ENCODE measurements at places on chromosomes 11 and 22.
A peak's percentile ranks its signal among the peaks of the same experiment; 100 is the strongest.

DNA sequence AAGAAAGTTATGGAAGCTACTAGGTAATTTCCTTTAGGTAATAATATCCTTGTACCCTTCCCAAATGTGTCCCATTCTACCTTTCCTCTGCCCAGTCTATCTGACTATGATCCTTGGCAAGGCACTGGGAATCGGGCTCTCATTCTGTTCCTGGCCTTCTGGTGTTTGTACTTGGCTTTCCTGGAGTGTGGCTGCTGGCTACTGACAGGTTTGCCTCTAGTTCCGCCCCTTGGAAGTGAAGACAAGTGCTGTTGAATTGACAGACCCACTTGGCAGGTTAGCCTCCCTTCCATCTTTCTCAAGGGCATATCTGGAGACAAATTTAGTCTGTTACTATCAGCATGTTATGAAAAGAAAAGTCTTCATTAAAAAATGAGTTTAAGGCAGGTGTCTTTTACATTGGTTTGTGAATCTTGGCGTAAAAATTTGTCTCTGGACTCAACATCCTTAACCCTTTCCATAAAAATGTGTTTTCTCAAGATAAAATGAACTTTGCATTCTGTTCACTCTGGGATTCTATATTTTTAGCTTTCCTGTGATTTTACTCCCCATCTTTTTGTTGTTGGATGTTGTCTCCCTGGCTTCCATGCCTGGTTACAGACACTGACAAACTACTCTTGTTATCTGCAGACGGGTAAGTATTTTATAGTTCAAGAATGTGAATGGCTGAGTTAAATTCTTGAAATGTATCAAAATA, 287.4 kb upstream of the PDGFD start:
- DNase-seq: no peak

- peak; percentile 31 for DNase-seq
These were observed 3.2 kb downstream of the TAF1D start for GRCh38 chr11:93737904-93738612.

DNA sequence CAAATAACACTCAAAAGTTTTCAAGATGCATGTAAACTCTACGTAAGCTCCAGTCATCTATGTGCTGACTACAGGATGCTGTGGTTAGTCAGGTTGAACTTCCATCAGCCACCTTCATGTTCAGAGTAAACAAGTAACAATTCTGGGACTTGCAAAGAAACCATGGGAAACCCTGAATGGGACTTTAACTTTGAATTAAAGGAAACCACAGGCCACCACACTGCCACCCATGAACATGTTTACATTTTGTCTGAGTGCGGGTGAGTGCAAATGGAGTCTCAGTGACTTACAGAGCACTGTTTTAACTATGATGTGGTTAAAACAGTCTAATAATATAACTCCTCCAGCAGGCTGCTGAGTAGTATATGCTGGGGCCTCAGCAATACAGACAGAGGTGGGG, 12.9 kb upstream of the SYTL2 start:
- DNase-seq: no peak

DNA sequence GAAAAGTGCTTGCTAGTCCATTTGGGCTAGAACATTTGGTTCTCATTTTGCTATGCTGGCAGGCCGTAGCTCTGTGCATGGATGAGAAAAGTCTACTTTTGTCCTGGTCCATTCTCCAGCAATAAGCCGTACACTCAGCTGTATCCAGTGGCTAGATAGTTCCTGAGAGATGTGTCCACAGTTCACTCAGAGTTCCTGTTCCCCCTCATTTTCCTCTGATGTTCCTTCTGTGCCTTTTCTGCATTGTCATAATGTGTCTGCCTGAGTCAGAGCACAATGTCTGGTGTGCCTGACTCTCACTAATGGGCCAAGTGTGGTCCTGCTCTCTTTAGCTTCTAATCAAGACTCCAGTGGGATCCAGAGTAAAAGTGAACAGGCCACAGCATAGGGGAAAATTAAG, 215.7 kb upstream of the CTSC start:
- DNase-seq: no peak

- DNase-seq: peak; percentile 27
These were observed 4.6 kb upstream of the GALR3 start for GRCh38 chr22:37818409-37819104.

DNA sequence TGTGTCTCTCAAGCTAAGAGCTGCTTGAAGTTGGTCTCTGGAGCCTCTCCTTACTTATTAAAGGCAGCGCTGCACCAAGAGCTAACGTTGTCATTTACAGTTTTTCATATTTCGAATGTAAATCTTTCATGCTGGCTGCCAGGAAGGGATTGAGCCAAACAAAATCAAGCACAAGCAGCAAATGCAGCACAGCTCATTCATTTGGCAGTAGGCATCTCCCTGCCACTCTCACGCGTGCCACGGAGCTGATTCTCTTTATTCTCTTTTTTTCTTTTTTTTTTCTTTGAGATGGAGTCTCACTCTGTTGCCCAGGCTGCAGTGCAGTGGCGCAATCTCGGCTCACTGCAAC, 1.4 kb upstream of the VEGFB start:
- DNase-seq: no peak

- no peak for DNase-seq
These were observed 22.6 kb upstream of the PARVB start for GRCh38 chr22:44001521-44001920.

GRCh38 chr11:92801685-92802084, 167.8 kb upstream of the MTNR1B start:
- DNase-seq: no peak

DNA sequence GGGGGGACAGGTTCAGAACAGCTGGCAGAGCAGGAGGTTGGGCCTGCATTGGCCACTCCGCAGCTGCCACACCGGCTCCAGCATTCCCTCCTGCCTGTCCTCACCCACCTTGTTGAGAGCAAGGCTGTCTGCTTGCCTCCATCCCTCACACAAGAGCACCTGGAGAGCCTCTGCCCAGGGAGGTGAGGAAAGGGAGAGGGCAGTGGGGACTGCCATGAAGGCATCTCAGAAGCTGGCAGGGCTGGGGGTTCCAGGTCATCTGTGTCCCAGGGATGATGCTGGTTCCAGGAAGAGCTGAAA, 27.1 kb downstream of the RSPH14 start:
- DNase-seq: no peak

DNA sequence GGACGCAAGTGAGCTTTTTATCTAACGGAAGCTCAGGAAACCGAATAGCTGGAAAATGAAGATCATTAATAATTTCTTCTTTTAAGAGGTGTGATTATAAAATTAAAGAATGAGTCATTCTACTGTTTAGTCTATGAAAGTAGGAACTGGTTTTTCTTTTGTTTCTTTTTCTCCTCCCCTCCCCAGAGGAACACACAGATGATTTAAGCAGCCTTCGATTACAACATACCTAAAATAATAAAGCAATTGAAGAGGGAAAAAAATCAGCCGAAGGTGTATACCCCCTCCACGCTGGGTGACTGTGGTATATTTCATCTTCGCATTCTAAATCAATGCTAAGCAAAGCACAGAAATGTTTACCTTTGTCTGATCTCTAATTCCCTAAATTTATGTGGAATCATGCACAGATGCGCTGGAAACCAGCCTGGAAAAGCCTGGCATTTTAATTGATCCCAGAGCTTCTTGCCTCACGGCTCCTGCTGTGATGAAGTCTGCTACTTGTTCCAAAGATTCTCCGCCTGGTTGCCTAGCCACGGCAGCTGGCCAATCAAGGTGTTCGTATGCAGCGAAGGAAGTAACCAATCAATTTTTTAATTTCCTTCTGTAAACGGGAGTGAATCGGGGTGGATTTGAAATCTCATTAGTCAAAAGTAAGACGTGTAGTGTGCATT, 133.9 kb downstream of the FANCF start:
- DNase-seq: no peak

- no peak for DNase-seq
These were observed 39.6 kb downstream of the GRIK4 start for GRCh38 chr11:120551191-120551590.

- no peak for DNase-seq
These were observed 148.3 kb upstream of the POU2AF2 start for GRCh38 chr11:111097191-111097590.

DNA sequence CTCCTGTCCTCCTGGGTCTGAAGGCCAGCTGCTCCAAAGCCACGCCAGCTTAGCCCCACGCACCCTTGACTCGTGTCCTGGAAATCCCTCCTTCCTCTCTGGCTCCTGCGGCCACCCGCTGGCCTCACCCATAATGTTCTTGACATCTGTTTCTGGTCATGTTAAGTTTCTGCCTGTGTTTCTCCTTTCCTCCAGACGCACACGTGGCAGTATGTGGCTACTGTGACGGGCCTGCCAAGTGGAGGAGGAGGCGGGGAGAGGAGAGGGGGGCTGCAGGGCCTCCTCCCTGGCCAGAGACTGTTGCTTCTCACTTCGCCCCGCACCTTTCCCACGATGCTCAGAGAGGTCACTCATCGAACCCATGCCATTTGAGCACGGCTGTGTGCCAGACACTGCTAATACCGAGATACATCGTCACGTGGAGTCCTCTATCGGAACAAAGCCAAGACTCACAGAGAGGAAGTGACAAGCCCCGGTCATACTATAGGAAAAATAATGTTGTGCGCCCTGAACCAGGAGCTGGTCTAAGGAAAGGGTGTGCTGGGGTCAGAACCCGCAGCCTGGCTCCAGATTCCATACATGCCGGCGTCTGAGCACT, 11.5 kb downstream of the C1QTNF6 start:
- DNase-seq: no peak

GRCh38 chr11:69333879-69334278, 39.9 kb downstream of the MYEOV start:
- DNase-seq: no peak

DNA sequence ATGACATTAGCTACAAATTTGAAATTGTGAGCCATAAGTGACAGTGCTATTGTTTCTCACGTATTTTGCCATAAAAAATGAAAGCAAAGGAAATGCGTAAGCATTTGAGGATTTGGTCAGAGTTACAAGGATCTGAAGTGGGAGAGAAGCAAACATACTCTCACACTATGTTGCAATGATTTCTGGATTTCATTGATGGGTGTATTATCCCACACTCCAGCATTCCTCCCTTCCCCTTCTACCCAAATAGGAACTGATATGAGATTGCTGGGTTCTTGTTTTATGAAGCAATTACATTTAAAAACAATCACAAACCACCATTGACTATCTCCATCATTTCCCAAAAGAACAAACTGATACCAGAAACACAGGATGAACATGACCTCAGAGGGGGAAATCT, 314.0 kb upstream of the CTSC start:
- DNase-seq: no peak

DNA sequence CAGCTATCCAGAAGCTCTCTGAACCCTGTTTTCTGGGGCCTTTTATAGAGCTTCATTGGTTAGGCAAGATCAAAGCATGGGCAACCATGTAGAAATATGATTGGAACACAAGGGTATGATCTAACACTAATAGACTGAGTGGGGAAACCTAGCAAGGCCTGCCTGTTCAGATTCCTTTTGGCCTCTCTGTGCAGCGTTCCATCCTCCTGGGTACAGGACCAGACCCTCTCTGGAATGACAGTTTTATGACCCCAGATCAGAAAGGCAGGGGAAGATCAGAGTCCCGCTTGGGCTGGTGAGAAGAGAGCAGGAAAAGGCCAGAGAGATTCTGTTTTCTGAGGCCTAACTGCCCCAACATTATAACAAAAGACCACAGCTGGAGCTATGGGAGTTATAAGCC, 36.7 kb upstream of the VWA5A start:
- DNase-seq: no peak

- no peak for DNase-seq
These were observed 1.7 kb downstream of the PHF21A start for GRCh38 chr11:46119352-46120216.

GRCh38 chr11:1943576-1943975, 3.6 kb upstream of the MRPL23 start:
- no peak for DNase-seq

- DNase-seq: no peak
These were observed 55.8 kb downstream of the SMIM38 start for GRCh38 chr11:69211540-69211919.

DNA sequence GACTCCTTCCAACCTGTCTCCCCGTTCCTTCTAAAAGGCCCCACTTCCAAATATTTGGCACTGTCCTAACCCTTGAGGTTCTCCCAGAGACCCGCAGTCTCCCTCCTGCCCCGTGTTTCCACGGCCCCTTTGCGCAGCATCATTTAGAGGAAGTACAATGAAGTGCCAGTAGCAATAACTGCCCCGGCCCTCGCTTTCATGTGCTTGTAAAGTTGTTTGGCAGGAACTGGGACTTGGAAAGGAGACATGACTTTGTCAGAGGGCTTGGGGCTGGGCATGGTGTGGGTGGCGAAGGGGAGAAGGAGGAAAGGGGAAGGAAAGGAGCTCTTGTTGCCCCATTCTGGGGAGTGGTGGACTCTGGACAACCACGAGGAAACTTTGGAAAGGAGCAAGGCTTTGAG, 2.6 kb downstream of the CD44 start:
- DNase-seq: no peak

GRCh38 chr22:35305525-35306070, 5.9 kb downstream of the TOM1 start:
- no peak for DNase-seq

DNA sequence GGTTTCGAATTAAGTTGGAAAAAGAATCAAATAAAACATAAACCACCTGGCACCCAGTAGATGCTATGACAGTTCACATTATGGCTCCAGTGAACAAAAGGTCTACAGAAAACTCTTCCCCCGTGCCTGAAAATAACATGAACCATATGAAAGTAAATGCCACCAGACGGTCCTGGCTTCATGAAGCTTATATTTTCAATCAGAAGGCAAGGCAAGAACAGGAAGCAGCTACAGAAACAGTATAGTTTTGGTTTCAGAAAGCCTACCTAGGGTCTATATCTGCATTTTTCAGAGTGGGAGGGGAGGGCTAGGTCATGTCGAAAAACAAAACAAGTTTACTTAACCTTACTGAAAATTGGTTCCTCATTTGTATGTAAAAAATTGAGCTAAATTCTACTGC, 9.8 kb downstream of the RAB30 start:
- DNase-seq: no peak

- DNase-seq: no peak
These were observed 1032.5 kb downstream of the DLG2 start for GRCh38 chr11:84594602-84595001.

DNA sequence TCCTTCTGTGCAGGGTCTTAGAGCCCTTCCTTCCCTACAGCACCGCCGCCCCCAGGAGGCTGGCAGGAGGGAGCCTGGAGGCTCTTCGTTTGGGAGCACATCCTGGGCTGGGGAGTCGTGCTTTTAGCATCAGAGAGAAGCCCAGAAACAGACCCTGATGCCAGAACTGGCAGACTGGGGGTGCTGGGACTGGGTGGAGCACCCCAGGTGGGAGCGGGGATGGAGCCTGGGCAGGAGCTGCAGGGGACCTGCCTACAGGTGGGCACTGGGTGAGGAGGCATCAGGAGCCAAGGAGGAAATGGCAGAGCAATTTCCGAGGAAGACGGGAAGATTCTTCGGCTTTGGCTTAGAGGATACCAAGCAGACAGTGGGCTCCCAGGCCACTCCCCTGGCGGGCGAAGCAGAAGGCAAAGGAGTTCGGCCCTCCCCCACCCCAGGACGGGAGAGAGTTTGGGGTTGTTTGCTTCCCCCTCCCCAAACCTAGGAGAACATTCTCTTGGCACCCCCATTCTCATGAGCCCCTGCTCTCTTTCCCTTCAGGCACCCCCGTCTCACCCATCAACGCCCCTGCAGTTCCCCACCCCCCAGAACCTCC, 1.1 kb downstream of the SYT7 start:
- no peak for DNase-seq

- no peak for DNase-seq
These were observed 2.7 kb downstream of the MYO18B start for GRCh38 chr22:25744694-25745093.

- peak; percentile 78 for DNase-seq
These were observed 65.0 kb downstream of the SFI1 start for GRCh38 chr22:31561238-31561887.

All from hematopoietic multipotent progenitor cell treated with erythropoietin and hydrocortisone succinate and interleukin-3 and kit ligand, for 15 days (in vitro differentiated cells).